ENCODE measurements at places on chromosomes 5 and 9.

GRCh38 chr5:142717582-142718215 is 31.8 kb upstream of the FGF1 start:
- no peak for DNase-seq

DNA sequence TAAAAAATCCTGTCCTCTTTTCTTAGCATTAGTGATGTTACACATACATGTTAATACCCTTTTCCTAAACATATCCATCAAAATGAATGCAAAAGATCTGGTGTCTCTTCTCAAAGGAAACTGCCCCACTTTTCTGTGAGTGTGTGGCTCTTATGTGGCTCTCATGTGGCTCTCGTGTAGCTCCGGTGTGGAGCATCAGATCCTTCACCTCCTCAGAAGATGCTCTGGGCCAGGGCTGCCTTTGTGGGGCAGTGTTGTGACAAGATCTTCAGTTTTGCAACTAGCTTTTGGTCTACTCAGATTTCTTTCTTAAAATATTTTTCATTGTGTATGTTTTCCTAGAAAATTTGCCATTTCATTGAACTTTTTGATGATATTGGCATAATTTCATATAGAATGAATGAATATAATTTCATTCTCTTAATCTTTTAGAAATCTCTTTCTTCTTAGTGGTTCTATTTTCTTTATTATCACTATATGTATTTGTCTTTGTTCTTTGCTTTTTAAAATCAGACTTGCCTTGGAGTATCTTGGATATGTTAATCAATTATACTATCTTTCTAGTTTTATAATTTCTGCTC is 19.4 kb downstream of the GARNL3 start:
- no peak for DNase-seq

DNA sequence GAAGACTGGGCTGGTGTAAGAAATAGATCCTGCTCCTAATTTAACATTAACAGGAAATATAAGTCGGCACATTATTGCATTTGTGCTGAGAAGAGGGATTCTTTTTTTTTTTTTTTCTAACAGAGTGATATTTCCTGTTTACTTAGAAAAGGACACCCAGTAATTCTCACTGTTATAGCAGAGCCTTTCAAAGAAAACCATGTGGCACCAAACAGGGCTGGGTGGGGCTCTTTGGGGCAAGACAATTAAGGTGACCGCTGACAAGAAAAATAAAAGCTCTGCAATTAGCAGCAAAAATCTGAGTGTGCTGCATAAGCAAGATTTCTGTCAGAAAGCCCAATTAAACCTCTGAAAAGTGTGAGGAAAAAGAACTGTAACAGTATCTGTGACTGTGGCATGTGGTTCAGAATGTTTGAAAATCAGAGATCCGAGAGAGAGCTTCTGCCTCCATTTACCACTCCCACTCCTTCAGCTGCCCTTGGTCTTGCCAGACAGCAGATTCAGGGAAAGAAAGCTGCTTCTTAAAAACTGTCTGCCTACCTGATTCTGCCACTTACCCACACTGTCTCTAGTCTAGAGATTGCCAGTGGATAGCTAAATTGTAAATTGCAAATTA is 77.1 kb upstream of the IQGAP2 start:
- DNase-seq, result no peak

DNA sequence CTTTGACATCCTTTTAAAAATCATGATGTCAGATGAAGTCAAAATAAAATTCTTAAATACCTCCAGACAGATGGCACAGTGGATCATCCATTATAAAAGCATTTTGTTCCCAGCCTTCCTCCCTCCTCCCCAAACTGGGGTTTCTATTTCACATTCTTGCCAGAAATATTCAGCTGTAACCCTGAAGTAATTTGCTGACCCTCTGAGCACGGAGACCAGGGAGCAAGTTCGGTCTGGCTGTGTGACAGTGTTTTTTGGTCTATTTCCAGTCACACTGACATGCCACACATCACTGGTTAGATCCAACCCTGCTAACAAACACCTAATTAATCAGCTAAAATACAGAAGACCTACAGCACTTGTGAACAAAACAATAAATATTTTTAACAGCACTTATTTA is 126.2 kb upstream of the DMRT1 start:
- DNase-seq, result no peak

DNA sequence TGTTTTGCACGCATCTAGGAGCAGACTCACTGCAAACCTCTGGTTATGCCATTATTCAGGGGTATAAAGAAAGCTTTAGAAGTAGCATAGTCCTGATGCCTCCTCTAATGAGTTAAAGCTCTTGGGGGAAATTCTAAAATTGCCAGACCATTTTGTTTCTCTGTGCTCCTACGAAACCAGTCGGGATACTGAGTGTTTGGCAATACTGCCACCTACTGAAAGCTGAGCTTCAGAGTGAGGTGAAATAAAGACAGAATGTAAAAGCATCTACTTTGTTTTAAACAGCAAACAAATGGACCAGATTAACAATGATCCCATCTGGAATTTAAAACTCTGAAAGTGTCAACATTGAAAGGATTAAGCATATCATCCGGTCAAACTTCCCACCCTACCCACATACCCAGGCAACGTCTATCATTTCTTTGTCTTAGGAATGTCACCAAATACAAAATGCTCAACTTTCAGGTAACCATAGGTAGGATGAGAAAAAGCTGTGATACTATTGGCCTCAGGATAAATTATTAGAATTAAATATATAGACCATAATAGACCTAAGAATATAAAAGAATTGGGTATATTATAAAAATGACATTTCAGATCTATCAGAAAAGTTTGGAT is 77.8 kb upstream of the SHISAL2B start:
- no peak for DNase-seq

GRCh38 chr5:81081461-81081835 is 121.3 kb downstream of the RASGRF2 start:
- no peak for DNase-seq

- DNase-seq, result no peak
These were observed 203.8 kb upstream of the RAI14 start for GRCh38 chr5:34452170-34452828.
